Activated CD8-positive, alpha-beta memory T cell treated with anti-CD3 and anti-CD28 coated beads, Interleukin-2, amount 10 ng/mL, durations not matched to agents 7 days and 5 days (primary cell): ENCODE measurements at places on chromosomes 3 and 15. TPM values are rescaled to one million over a fixed set of nuclear protein-coding genes. Genes with fewer than 3 reads are reported as not detected.

DNA sequence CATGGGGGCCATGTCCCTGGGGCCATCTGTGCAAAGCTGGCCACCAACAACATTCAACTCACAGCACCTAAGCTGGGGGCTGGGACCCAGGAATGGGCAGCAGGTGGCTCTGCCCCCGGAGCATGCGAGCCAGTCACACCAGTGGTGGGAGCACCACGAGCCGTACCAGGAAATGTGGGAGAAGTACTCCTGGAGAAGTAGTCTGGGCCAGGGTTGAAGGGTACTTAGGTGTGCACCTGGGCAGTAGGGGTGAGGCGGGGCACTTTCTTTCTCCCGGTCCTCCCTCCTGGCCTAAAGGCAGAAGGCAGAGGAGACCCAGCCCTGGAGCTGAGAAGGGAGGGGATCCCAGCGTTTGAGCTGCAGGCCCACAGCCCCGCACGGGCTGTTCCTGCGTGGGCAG lies 94.2 kb downstream of the PLXNA1 start:
- no peak for DNase-seq

DNA sequence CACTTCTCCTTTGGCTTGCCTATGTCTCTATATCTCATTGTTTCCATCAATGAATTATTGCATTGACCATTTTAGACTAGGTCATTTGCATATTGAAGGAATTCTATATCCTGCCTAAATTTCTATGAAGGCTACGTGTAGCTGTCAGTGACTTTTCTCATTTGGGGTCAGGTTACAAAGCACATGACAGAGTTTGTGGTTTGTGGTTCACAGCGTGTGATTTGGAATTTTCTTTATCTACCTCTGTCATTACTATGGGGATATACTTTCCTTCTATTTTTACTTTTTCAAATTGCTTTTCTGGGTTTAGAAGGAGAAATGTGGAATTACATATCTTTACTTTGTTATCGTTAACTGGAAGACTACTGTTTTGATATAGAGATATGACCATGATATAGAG lies 317.3 kb upstream of the CFAP20DC start:
- DNase-seq = no peak

DNA sequence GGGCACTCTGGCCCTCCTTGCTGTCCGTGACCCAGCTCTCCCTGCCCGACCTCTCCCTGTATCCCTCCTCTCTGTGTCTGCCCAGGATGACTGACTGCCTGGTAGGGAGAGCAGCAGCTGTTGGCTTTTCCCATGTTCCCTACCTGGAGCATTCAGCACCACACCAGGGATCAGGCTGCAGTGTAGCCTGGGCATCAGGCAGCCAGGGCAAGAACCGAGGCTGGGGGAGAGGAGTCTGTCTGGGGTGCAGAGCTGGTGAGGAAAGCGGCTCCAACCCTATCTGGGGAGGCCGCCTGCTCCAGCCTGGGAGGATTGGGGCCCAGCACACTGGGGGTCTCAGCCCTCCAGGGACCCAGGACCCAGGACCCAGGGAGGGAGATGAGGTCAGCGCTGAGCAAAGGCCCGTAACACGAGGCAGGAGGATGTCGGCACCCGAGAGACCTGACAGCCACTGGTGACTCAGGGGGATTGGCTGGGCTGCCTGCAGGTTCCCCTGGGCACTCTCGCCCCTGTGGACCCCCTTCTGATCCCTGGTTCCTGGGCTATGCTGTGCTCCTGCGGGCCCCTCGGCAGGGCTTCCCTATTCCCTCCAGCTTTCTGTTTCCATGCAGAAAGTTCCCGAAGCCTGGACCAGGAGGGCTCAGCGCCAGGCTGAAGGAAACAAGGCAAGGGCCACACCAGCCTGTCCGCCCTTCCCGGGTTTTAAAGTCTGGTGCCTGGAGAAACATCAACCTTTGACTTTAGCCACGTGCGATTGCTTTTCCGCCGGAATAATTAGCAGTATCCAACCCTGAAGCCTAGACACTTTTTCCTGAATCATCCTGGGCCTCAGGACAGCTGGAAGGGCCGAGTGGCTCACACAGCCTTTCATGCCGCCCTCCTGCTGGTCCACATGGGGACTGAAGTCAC lies 128.2 kb upstream of the MEF2A start:
- peak; percentile 27 for DNase-seq

DNA sequence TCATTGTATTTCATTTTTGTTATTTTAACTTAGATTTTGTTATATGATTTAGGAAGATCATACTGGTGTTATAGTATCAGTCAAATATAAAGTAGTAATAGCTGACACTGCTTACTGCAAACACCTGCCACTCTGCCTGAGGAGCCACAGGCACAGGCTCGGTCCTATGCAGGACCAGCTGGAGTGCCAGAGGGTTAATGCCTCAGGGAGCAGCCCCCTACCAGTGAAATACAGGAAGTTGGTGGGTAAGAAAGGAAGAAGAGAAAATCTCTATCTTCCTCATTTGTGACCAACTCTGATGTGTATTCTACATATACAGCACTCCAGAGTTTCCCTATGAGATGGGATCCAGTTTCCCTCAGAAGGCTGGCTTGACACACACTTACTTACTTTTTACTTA lies 593.3 kb downstream of the UNC13C start:
- DNase-seq = no peak

DNA sequence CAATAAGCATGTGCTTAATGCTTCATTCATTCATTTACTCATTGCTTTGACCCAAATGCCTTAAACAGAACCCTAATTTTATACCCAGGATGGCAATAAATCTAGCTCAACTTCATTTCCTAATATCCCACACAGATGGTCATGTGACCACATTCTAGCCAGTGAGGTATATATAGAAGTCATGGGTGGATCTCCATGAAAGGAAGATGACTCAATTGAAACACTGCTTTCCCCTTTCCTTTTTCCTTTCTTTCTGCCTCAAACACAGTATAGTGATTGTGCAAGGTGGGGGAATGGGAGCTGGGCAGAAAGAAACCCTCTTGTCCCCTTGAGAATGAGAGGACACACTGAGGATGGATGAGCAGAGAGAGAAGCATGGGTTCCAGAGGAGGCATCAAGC lies 183.5 kb upstream of the PRICKLE2 start:
- no peak for DNase-seq

- DNase-seq = no peak
These were observed 359.6 kb downstream of the NTRK3 start for GRCh38 chr15:87896936-87897335.

DNA sequence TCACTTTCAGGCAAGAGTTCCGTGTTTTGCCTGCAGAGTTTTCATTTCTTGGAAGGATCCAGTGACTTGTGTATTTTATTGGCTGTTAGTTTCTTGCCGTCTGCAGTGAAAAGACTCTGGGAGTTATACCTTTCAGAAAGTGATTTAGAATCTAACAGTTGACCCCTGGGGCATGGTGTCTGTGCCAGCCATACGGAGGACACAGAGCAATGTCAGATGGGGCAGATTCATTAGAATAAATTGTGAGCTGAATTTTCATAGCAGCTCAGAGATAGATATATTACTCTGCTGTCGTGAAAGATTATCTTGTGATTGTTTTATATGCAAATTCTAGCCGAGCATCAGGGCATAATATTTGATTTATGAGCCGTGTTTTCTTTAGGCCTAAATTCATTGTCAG lies 131.6 kb downstream of the SV2B start:
- DNase-seq = no peak

GRCh38 chr15:34076785-34077184 lies 24.9 kb downstream of the EMC7 start:
- DNase-seq = no peak

DNA sequence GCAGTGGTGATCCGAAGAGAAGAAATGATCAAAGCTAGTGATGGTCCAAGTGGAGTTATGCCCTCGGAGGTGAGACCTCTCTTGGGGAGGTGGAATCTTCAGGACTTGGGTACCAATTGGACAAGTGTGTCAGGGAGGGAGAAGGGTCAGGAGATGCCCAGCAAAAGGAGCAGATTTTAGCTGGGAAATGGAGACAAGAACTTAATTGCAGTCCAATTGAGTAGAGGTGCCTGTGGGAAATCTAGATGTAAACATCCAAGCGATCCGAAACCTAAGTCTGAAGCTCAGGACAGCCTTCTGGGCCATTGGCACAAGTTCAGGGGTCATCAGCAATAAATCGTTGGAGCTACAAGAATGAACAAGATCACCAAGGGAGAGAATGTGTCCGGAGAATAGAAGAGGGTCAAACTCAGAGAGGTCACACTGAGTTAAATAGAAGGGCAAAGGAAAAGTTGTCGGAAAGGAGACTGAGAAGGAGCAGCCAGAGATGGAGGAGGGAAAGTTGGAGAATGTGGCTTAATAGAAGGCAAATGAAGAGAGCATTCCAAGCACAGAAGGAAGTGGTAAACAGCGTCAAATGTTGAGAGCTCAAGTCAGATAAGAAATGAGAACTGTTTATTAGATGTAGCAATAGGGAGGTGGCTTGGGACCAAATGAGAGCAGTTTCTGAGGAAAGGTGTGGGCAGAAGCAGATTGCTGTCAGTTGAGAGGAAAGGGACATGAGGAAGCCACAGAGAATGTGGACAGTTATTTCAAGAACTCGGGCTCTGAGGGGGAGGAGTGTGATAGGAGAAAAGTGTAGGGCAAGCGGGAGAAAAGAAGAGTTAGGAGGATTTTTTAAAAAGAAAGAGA lies 64.2 kb upstream of the FNDC3B start:
- DNase-seq = no peak

DNA sequence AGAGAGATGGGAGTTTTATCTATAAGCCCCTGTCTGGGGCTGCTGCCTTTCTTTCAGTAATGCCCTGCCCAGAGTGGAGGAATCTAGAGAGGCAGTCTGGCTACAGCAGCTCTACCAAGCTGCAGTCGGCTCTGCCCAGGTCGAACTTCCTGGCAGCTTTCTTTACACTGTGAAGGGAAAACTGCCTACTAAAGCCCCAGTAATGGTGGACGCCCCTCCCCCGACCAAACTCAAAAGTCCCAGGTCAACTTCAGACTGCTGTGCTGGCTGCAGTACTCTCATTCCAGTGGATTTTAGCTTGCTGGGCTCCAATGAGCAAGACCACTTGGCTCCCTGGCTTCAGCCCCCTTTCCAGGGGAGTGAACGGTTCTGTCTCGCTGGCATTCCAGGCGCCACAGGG lies 65.9 kb upstream of the RARB start:
- no peak for DNase-seq

DNA sequence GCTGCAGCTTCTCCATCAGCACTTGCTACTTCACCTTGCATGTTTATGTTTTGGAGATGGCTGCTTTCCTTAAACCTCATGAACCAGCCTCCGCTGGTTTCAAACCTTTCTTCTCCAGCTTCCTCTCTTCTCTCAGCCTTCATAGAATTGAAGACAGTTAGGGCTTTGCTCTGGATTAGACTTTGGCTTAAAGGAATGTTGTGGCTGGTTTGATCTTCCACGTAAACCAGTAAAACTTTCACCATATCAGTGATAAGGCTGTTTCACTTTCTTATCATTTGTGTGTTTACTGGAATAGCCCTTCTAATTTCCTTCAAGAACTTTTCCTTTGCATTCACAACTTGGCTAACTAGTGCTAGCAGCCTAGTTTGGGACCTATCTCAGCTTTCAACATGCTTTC lies 11.7 kb upstream of the GNAT1 start:
- no peak for DNase-seq

GRCh38 chr15:56286213-56286612 lies 42.5 kb upstream of the RFX7 start:
- DNase-seq = no peak

DNA sequence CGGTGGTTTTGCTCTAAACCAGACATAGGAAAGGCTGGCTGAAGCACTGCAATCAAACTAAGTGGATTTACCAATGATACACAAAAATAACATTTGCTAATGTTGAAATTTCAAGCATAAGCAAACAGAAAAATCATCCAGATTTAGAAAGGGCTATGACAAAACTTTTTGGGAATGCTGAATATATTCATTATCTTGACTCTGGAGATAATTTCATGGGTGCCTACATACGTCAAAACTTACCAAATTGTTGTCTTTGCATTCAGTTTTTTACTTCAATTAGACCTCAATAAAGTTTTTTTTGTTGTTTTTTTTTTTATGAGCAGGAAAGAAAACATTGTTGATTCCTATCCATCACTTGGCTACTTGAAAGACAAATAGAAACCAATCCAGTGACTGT lies 140.8 kb downstream of the NR2E3 start:
- no peak for DNase-seq

DNA sequence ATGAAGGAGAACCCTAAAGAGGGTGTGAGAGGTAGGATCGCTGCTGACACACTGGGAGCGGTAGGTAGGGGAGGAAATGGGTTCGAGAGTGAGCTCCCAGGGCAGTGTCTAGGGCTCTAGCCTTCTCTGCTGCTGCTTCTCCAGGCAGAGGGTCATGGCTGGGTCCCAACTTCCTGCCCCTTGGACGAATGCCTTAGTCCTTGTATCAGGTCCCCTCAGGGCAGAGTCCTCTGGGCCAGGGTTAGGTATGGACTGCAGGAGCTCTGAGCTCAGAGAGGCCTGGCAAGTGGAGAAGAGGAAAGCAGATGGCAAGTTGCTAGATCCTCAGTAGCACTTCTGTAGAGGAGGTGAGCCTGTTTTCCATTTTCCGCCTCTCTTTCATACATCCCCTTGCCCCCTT lies 2.9 kb downstream of the CORO2B start:
- no peak for DNase-seq

- DNase-seq = no peak
These were observed 650 bp downstream of the PYGO1 start for GRCh38 chr15:55587321-55588069.

GRCh38 chr3:25664812-25665314 lies at the start of gene TOP2B:
Gene TOP2B (minus strand): TSS chr3:25664907. CDS start chr3:25664297, 610 bp downstream.
- DNase-seq = peak; percentile 97

GRCh38 chr15:70140543-70141375 lies 43.0 kb upstream of the TLE3 start:
- DNase-seq = peak; percentile 44

DNA sequence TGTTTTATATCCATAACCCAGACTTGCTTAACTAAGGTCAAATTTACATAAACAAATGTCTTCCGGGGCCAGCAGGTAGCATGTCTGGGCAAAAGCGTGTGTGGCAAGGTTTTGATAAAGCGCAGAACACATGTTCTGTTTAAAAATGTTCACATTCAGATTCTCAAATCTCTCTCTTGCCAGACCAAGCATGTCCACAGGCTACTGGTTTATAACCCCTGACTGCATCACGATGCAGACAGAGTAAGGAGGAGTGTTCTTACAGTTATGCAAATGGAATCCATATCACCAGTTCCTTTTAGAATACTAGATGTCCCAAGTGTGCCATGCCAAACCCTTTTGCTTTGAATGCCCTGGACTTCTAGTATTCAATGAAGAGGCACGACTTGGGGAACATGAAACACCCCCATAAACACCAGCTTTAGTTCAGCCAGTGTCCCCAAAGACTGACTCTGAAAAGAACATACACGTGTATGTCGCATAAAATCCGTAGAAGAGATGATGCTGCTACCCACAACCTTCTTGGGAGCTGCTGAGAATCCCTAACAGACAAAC lies 412.0 kb downstream of the CNTN4 start:
- no peak for DNase-seq

NUP210 gene
- 236 TPM for total RNA-seq

IGDCC3 gene
- not detected for total RNA-seq

ARL14 gene
- total RNA-seq = not detected

ISLR gene
- not detected for total RNA-seq

EXD1 gene
- total RNA-seq = not detected

IL20RB gene
- total RNA-seq = 1.7 TPM

FRMD5 gene
- total RNA-seq = 0.21 TPM

CACNA2D3 gene
- not detected for total RNA-seq
